A673 (cell line): ENCODE measurements at places on chromosomes 2 and 18.
A peak's percentile ranks its signal among the peaks of the same experiment; 100 is the strongest.

DNA sequence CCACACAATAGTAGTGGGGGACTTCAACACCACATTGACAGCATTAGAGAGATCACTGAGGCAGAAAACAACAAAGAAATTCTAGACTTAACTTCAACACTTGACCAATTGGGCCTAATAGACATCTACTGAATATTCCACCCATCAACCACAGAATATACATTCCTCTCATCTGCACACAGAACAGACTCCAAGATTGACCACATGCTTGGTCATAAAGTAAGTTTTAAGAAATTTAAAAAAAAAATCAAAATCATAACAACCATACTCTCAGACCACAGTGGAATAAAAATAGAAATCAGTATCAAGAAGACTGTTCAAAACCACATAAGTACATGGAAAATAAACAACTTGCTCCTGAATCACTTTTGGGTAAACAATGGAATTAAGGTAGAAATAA is 9.0 kb upstream of the FLACC1 start:
- no peak for DNase-seq

- no peak for DNase-seq
Observed at GRCh38 chr18:49819071-49819662, 5.8 kb upstream of the ACAA2 start.

DNA sequence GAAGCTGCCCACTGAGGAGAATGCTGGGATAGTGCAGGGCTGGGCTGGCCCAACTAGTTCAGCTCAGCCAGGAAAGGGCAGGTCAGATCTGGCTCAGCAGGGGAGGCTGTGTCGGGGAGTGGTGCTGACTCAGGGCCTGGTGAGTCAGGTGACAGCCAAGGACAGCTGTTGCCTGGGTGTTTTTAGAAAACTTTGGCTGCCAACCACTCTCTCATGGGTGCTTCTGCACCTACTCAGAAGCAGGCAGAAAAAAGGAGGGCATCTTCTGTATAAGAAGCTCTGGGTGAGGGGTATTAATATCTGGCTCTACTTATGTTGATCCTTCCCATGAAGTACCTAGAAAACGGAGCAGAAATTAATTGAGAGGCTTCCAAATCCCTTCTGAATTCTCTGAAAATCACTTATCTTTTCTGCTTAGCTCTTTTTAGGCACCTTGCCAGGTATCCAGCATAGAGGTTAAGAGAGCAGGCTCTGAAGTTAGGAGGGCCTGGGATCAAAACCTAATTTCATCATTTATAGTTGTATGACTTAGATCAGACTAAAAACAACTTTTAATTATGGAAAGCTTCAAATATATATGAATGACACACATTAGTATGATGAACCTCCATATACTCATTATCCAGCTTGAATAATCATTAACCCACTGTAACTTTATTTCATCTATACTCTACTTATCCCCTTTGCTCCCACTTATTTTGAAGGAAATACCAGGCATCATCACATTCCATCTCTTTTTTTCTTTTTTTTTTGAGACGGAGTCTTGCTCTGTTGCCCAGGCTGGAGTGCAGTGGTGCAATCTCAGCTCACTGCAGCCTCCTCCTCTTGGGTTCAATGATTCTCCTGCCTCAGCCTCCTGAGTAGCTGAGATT is 15.5 kb upstream of the RAB10 start:
- DNase-seq = peak; percentile 54

DNA sequence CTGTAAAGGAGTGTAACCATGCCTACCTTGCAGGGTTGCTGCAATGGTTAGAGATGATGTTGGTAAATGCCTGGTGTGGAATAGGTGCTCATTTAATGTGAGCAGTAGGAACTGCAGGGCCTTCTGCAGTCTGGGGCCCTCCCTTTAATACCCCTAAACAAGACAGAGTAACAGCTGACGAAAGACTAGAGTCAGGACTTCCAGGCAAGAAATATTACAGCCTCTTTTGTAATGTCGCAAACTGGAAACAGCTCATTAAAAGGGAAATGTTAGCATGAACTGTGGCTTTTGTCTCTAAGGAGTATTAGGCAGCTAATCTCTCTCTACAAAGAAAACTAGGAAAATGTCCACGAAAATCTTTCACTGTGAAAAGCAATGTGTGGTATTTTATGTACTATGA is 26.0 kb downstream of the MARCO start:
- DNase-seq = no peak

GRCh38 chr2:137051778-137052398 is 286.5 kb downstream of the THSD7B start:
- no peak for DNase-seq

- no peak for DNase-seq
Observed at GRCh38 chr2:202452744-202453143, 76.6 kb downstream of the BMPR2 start.

DNA sequence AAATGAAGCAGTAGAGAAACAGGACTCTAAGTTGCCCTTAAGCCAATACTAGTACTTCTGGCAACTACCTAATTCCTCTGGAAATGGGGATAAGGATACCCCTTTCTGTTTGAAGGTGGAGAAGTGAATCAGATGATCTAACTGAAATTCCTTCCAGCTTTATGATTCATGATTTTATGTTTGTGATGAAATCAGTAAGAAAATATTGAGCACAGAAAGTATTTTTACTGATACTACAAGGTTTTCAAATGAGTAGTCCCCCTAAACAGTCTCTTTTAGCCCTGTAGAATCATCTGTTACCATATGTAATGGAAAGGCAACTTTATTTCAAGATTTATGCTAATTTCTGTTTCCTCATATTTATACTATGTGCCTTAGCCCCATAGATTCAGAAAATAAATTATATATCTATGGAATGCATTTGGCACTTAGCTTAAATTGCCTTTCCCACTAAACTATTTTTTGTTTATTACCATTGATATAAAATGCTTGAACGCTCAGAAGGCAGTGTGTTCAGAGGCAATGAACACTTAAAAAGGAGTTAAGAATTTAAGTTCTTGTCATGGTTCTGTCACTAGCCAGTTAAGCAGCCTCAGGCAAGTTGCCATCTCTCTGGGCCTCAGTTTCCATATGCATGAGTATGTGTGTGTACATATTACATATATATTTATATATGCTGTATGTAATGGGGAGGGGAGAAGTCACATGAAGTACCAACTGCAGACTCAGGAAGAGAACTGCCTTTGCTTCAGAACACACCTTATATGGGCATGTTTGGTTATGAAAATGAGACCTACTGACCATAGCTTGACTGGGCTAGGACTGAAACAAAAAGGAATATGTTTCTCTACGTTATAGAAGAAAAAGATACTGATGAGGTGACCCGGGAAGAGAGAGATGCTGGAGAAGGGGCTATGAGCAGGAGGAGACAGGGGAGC is 97.7 kb downstream of the CDC42EP3 start:
- no peak for DNase-seq

GRCh38 chr2:173357346-173357745 is 2.7 kb downstream of the CDCA7 start:
- DNase-seq = no peak

DNA sequence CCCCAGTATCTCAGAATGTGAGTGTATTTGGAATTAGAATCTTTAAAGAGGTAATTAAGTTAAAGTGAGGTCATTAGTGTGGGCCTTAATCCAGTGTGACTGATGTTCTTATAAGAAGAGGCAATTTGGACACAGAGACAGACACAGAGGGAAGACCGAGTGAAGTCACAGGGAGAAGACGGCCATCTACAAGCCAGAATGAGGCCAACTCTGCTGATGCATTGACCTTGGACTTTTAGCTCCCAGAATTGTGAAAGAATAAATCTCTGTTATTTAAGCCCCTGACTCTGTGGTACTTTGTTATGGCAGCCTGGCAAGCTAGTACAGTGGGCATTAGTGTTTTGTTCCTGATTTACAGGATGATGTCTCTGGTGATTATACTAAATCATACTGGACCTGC is 64.6 kb downstream of the LTBP1 start:
- DNase-seq = peak; percentile 38

GRCh38 chr2:226707499-226707898 is 92.1 kb downstream of the IRS1 start:
- DNase-seq = no peak

GRCh38 chr2:169018390-169018789 is 12.7 kb downstream of the ABCB11 start:
- no peak for DNase-seq

- no peak for DNase-seq
Observed at GRCh38 chr2:71700658-71701397, 247.5 kb downstream of the DYSF start.

DNA sequence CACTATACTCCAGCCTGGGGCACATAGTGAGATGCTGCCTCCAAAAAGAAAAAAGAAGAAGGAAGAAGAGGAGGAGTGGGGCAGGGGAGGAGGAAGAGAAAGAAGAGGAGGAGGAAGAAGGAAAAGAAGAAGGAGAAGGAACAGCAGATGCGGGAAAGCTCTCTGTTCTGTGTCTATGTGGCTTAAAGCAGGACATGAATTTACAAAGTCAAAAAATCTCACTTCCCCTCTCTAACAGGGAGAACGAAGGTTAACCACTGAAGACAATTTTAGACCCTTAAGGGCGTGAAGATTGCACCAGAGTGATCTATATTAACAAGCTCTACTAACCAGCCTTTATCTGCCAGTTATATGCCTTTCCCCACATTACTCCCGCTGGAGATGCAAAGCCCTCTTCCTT is 258.9 kb downstream of the METTL4 start:
- DNase-seq = no peak

DNA sequence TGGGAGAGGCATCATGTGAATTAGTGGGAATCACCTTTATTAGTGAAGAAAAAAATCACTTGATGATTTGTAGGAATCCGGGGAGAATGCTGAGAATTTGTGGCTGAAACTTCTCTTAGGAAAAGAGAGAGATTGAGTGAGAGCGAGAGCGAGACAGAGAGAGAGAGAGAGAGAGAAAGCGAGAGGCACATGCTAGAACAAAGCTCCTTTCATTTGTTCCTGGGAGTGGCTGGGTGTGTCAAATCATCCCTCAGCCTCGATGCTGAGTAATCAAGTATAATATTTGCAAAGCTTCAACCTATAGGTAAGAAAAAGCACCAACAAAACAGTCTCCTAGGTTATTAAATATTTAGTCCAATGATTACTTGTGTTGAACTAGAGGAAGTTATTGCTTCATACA is 4.4 kb upstream of the SERPINB5 start:
- DNase-seq = no peak

DNA sequence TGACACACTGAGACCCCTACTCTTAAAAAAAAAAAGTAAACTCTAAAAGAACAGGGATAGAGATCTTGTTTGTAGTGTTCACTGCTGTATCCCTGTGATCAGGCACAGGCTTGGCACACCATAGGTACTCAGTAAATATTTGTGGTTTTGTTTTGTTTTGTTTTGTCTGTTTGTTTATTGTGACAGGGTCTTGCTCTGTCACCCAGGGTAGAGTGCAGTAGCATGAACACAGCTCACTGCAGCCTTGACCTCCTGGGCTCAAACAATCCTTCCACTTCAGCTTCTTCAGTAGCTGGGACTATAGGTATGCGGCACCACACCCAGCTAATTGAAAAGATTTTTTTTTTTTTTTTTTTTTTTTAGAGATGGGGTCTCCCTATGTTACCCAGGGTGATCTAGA is 3.4 kb downstream of the FKBP1B start:
- no peak for DNase-seq

DNA sequence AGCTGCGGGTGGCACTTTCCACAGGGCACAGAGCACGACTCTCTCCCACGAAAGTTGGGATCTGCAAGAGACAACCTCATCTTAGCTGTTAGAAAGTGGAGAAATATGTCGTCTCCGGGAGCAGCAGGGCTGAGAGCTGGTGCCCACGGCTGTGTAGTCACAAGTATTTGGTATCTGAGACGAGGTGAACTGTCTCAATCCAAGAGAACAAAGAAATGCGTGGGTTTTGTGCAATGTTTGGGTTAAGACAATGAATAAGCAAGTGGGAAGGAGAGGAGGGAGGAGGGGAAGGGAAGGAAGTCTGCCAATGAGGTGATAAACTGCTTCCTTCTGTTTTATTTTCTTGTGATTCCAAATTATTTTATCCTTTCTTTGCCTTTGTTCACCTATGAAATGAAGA is 18.0 kb downstream of the DYTN start:
- no peak for DNase-seq

DNA sequence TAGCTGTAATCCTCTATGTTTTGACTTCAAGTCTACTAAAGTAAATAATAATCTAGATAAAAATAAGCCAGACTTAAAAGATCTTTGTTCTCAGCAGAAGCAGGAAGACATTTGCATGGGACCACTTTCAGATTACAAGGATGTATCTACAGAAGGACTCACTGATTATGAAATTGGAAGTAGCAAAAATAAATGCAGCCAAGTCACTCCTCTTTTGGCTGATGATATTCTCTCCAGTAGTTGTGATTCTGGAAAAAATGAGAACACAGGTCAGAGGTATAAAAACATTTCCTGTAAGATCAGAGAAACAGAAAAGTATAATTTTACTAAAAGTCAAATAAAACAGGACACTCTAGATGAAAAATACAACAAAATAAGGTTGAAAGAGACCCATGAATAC is 338.4 kb downstream of the ZNF804A start:
- no peak for DNase-seq

GRCh38 chr2:127953128-127953718 is 67.5 kb upstream of the AMMECR1L start:
- DNase-seq = no peak
